ENCODE measurements at places on chromosomes 13 and 19.

GRCh38 chr19:9885077-9885552, 50.0 kb downstream of the PIN1 start:
- no peak for DNase-seq

DNA sequence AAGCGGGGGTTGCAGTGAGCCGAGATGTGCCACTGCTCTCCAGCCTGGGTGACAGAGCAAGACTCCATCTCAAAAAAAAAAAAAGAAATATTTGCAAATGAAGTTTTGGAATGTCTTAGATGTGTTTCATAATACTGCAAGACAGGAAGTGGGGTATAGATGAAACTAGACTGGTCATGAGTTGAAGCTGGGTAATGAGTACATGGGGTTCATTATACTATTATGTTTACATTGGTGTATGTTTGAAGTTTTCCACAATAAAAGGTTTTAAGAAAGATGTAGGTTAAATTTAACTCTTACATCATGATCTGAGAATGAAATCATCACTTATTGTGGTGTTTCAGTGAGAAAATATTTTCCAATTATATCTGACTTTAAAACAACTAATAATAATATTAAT, 19.0 kb downstream of the FNDC3A start:
- no peak for DNase-seq

DNA sequence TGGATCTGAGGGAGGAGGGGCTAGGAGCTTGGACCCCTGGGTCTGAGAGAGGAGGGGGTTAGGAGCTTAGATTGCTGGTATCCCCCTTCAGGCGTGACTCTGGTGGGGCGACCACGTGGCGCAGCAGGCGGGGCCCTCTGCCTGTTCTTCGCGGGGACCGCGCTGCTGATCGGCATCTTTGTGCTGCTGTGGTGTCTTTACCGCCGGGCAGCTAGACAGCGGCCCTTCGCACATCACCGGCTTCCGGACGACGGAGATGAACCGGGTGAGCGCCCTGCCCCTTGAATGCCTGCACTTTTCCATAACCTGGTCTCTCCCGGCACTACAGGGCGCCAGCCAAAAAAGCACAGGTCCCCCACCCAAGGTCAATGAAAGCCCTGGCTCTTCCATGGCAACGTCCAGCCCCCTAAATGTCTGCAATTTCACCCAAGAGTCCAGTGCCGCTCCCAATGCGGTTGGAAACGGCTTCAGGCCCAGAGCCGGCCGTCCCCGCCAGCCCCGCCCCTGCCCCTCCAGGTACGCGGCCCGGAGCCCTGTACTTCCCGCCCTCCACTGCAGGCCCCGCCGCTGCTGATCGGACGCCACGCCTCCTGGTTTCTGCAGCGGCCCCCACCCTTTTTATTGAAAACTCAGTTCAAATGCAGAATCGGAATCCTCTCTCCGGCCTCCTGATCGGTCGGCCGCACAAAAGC, 2.8 kb downstream of the GFY start:
- no peak for DNase-seq

DNA sequence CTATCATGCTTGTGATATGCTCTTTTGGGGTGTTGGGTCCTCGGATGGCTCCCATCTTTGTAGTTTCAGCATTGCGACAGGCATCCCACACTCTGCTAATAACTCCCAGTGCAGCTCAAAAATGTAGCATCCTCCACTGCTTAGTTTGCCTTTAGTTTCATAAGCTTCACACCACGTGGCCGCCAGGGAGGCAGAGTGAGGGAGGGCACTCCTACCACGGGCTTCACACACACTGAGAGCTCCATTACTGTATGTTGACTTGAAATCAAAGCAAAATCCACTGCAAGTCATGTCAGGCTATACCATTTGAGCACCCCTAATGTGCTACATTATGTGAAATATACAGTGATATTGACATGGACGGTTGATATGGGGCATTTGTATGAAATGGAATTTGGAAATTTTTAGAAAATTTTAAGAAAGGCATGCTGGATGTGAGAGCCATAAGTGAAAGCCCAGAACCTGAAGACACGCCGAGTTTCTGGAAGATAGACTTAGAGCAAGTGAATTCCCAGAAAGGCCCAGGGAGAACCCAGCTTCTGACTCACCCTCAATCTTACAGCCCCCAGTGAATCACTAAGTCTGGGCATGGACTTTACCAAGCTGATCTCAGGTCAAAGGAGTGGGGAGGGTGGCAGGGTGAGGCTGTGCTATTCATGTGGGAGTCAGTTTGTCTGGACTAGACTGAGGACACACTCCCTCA, 94.1 kb downstream of the HSPH1 start:
- no peak for DNase-seq

GRCh38 chr13:34654203-34654602, 287.9 kb upstream of the NBEA start:
- no peak for DNase-seq

- no peak for DNase-seq
Measured at GRCh38 chr19:3578390-3578789, 5.6 kb downstream of the HMG20B start.

- DNase-seq = no peak
Measured at GRCh38 chr19:5338656-5339197, 1.9 kb downstream of the PTPRS start.

GRCh38 chr13:45374917-45375316, 33.9 kb upstream of the TPT1 start:
- no peak for DNase-seq

GRCh38 chr19:55549500-55550320, 4.4 kb upstream of the SBK3 start:
- DNase-seq = no peak

DNA sequence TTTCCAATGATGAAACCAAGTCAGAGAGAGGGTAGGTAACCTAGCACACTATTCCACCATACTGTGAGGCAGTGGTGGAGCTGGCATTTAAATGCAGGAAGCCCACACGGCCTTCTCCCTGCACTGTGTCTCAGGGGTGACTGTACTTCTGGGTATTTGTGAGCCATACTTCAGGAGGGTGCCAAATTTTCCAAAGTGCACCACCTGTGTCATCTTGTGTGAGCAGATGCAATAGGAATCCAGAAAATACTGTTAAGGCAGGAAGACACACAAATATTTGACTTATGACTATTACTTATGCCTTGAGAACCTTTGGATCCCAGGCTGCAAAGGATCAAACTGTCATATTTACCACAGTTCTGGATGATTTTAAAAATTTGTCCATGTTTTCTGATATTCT, 17.3 kb downstream of the ZNF229 start:
- no peak for DNase-seq

DNA sequence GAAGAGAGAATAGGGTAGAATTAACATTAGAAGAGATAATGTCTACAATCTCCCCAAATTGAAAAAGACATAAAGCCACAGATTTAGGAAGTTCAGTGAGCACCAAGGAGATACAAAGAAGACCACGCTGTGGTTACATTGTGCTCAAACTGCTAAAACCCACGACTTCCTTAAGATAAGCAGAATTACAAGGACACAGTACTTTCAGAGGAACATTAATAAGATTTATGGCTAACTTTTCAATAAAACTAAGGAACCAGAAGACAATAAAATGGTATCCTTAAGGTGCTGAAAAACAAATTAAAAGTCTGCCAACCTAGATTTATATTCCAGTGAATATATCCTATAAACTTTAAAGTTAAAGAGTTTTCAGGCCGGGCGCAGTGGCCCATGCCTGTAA, 7.4 kb upstream of the IL17D start:
- DNase-seq = no peak

DNA sequence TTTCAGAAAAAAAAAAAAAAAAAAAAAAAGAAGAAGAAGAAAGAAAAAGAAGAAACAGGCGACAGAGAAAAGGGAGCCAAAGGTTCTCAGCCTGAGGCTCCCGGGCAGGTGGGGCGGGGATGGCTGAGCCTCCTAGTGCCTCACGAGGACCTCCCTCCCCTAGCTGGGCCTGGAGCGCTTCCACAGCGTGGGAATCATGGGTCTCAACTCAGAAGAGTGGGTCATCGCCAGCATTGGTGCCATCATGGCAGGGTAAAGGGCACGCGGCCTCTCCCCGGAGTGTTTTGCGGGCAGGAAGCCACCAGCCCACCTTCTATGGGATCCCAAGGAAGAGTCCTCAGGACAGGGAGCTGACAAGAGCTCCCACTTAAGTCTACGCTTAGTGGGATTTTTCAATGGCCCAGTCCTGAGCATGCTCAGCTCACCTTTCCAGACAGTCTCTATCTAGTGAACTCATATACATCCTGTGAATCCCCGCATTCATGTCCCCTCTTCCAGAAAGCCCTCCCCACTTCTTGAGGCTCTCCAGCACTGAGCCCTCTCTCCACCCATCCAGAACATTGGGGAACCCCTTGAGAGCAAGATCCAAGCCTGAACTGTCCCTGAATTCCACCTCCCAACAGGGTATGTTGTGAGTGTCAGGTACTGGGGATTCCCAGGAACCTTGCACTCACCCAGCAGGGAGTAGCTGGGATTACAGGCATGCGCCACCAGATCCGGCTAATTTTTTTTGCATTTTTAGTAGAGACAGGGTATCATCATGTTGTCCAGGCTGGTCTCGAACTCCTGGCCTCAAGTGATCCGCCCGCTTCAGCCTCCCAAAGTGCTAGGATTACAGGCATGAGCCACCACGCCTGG, 69.6 kb downstream of the ACSBG2 start:
- DNase-seq = no peak

DNA sequence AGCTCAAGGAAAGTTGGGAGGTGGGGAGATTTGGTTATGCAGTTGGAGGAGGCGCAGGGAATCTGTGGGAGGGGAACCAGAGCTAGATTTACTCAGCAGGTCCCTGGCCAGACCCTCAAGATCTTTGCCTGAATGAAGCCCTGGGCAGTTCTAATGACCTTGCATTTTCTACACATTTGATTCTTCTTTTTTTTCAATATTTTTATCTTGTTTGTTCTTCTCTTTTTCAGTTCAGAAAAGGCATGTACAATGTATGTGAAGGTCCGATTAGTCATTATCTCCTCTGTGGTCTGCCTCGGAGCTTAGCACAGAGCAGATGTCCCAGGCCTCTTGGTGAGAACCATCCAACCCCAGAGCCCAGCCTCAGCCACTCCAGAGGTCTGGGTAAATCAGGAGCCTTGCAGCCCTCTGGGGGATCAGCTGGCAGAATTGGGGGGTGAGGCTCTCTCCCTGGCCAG, 24.2 kb downstream of the SERP2 start:
- DNase-seq = peak; percentile 52

GRCh38 chr19:32717496-32717895, 2.1 kb upstream of the TDRD12 start:
- DNase-seq = no peak

GRCh38 chr19:40216777-40217026, 1.5 kb downstream of the TTC9B start:
- DNase-seq = no peak

- peak; percentile 83 for DNase-seq
Measured at GRCh38 chr19:4327252-4327876, 11.3 kb downstream of the STAP2 start.

- no peak for DNase-seq
Measured at GRCh38 chr13:39566216-39566869, 36.6 kb downstream of the LHFPL6 start.

- DNase-seq = no peak
Measured at GRCh38 chr13:99176309-99177276, 24.1 kb upstream of the UBAC2 start.

DNA sequence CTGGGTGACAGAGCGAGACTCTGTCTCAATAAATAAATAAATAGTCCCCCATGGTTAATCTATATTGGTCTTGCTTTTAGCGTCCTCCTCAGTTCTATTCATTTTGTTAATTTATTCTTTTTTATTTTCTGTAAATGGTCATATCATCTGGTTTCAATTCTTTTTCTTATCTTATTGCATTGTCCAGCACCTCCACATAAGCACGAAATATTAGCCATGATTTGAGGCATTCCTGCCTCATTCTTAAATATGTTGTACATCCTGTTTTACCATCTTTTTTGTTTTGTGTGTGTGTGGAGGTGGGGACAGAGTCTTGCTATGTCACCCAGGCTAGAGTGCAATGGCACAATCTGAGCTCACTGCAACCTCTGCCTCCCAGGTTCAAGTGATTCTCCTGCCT, 24.6 kb upstream of the CCDC124 start:
- no peak for DNase-seq

- no peak for DNase-seq
Measured at GRCh38 chr13:79398127-79398526, 7.9 kb downstream of the RBM26 start.

GRCh38 chr19:13588957-13589833, 82.9 kb upstream of the CACNA1A start:
- DNase-seq = no peak

DNA sequence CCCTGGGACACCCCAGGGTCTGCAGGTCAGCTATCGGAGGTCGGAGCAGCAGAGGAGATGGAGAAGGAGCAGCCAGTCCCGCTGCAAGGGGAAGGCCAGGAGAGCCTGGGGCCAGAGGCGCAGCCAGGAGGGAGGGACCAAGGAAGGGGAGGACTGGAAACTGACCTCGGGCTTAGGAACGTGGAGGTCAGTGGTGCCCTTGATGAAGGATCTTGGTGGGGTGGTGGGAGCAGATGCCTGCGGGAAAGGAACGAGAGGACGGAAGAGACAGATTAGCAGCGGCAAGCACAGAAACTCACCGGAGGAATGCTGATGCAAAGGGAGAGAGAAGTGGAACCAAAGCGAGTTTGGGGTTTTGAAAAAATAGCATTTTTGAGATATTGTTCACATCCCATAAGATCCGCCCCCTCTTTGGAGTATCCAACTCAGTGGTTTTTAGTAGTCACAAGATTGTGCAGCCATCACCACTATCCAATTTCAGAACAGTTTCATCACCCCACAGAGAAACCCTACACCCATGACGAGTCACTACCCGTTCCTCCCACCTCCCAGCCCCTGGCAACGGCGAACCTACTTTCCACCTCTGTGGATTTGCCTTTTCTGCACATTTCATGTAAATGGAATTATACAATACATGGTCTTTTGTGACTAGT, 22.1 kb downstream of the PLEKHF1 start:
- no peak for DNase-seq

DNA sequence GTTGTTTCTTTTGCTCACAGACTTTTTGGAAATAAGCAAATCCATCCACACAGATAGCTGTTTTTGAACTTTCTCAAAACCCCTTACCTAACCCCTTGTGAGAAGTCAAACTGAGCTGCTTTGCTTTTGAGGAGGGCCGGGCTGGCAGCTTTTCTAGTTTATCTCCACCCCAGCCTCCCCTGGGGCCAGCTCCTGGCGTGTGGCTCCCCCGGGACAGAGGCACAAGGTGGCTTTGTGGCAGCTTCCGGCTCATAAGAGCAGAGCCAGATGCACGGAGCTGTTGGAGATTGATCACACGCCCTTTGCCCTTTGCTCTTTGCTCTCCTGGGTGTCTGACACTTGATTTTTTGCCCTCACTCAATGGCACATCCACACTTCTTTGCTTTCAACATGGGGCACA, 24.9 kb upstream of the RNF113B start:
- DNase-seq = no peak

- no peak for DNase-seq
Measured at GRCh38 chr19:48553676-48554384, 1.9 kb downstream of the SULT2B1 start.

GRCh38 chr13:112462408-112462807, 86.3 kb downstream of the SPACA7 start:
- no peak for DNase-seq

DNA sequence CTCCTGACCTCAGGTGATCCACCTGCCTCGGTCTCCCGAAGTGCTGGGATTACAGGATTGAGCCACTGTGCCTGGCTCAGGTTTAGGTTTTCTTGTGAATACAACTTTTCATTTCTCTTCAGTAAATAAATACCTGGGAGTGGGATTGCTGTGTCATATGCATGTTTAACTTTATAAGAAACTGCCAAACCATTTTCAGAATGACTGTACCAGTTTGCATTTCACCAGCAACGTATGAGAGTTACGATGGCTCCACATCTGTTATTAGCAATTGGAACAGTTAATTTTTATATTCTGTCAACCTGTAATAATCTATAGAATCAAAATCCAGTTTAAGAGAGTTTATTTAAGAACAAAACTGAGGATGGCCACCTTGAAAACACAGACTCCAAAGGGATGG, 52.2 kb downstream of the TEX26 start:
- DNase-seq = no peak
